ENCODE measurements at places on chromosomes 3 and 15.
A peak's percentile ranks its signal among the peaks of the same experiment; 100 is the strongest.

GRCh38 chr15:80615783-80616391 is 79.2 kb upstream of the ABHD17C start:
- no peak for DNase-seq

DNA sequence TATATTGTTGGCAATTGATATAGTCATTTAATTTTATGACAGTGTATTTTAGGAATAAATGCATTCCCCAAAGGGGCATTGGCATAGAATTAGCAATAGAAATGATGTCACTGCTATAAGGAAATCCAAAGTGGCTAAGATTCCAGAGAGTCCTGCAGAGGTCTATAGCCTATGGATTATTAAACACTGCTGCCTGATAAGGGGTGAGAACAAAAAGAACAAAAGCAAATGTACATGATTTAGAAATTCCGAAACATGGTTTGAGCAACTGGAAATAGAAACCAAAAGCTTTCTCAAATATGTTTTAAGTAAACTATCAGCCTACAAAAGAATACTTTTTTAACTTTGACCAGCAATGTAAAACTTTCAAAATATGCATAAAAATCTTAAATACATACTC is 280.1 kb upstream of the RASGRP1 start:
- no peak for DNase-seq

DNA sequence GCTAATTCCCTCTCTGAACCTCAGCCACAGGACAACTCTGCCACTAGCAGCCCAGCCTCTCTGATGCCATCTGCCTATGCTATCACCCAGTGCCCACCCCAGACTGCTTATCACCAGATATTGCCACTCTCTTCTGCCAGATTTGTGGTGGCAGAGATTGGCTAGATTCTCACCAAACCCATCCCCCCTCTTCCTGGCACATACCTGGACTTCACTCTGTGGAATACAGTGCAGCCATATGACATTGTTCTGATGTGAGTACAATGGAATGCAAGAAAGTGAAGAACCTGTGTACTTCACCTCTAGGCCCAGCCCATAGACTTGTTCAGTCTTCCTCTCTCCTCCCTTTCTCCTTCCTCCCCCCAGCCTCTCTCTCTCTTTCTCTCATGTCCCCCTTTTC is 46.9 kb upstream of the NTRK3 start:
- no peak for DNase-seq

DNA sequence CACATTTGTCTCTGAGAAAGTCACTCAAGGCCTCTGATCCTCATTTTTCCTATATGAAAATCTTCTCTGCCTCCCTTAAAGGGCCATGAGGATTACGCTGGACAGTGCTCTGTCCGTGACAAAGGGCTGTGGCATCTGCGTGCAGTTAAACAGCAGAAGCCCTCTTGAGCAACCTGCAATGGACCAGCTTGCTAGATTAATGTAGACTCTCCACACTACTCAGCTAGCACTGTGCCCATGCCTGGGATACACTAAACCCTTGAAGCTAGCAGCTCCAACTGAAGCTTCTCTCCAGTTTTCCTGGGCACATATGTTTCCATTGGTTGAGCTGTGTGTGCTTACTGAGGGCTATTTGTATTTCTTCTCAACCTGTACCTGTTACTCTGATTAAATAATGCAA is 303.8 kb downstream of the RPLP1 start:
- no peak for DNase-seq

DNA sequence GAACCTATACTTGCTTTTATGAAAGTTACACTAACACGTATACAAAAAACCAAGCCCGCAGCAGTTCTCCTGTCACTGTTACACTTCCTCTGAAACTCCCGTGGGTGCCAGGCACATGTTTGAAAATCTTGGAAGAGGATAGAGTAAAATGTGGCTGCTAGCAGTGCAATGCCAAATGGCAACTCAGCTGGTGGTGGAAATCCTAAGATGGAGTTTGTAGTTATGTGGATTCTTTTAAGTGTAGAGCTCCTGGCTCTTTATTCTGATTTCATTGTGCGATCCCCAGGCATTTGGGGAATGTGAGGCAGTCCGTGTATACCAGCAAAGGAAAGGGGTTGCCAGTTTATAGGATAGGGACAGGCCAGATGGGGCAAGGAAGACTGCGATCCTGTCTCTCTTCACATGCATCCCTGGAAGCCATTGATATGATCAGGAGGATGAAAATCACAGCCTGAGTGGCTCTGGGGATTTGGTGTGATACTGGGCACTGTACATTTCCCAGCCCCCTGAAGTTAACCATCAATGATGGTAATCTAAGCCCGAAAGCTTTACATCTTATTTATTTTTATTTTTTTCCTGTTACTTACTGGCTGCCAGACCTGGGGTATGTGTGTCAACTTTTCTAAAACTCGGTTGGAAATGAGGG is 1.1 kb downstream of the STAC start:
- peak; percentile 33 for DNase-seq

DNA sequence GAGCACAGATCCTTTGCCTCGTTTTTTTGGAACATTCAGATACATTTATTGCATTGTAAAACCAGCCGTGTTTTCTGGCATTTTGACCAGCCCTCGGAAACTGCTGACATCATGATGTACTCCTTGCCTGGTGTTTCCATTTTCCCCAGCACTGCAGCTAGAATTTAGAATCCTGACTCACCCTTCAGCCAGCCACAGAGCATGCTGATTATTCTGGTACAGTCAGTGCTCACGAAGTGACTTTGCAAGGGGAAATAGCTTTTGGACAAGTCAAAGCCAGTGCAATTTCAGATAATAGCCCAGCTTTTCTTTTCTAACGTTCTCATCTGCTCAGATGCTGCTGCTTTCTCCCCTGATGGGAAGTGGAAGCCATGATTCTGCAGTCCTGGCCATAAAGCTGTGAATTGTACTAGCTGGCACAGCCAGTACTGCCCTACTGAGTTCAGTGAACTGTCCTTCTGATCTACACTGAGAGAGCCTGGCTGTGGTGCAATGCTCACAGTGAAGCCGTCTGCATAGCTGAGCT is 12.1 kb upstream of the CNBP start:
- no peak for DNase-seq

GRCh38 chr3:110677506-110677905 is 394.1 kb upstream of the NECTIN3 start:
- DNase-seq, result no peak

- no peak for DNase-seq
Observed at GRCh38 chr15:39192351-39192750, 388.5 kb upstream of the THBS1 start.

DNA sequence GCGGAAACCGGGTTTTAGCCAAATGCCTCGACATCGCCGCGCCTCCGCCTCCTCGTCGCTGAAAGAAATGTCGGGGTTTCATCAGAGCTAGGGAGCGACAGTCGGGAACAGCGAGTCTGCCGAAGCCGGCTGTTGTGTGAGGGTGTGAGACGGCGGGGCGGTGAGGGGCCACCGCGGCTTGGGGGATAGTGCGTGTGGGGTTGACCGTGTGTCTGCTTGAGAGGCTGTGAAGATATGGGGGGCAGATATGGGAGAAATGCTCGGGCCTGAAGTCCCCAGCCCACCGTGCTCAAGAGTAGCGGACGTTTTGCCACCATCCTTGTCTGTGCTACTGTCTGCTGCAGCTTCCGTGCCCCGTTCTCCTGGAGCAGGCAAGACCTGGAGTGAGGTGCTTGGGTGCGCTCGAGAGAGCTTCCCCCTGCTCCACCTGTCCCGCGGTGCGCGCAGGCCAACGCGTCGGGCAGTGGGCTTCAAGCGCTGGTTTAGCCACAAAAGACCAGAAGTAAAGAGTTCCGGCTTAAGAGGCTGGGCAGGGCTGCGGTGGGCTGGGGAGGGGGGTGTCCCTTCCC is 716 bp upstream of the ISLR2 start:
- DNase-seq, result peak; percentile 73

DNA sequence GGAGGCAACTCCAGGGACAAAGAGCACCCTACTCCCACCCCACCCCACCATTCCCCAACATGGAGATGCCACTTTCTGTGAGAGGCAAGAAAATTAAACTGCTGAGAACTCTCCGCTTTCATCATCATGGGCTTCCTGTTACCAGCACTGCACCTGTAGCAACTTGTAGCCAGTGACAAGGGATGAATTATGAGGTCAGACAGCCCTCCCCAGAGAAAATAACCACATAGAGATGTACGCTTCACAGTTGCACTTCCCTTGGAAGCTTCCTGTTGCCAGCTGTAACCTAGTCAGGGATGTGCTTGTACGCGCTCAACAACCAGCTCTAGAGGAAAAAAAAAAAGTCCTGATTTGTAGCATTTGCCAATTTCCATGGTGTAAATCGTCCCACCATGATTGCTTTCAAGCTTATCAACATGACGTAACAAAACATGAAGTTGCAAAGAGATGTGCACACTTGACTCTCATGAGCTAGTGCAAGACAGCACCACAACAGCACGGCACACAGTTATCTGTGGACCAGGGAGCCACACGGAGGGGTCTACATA is 145.4 kb downstream of the RAB11A start:
- DNase-seq, result no peak

DNA sequence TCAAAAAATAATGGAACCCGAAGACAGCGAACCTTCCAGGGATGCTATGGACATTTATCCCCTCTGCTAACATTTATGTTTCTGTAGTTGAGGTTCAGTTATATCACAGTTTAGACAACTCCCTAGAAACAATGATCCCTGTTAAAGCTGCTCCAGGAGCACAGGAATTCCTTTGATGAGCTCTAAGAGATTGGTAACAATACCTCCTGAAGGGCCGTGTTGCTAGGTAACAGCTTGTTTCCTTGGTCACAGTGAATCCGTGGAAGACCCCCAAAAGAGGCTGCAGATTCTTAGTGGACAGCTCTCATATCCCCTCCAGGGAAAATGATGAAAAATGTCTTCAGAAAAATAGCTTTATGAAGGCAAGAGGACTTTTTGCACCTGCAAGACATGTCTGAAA is 160.2 kb downstream of the SERPINI1 start:
- DNase-seq, result peak; percentile 37

DNA sequence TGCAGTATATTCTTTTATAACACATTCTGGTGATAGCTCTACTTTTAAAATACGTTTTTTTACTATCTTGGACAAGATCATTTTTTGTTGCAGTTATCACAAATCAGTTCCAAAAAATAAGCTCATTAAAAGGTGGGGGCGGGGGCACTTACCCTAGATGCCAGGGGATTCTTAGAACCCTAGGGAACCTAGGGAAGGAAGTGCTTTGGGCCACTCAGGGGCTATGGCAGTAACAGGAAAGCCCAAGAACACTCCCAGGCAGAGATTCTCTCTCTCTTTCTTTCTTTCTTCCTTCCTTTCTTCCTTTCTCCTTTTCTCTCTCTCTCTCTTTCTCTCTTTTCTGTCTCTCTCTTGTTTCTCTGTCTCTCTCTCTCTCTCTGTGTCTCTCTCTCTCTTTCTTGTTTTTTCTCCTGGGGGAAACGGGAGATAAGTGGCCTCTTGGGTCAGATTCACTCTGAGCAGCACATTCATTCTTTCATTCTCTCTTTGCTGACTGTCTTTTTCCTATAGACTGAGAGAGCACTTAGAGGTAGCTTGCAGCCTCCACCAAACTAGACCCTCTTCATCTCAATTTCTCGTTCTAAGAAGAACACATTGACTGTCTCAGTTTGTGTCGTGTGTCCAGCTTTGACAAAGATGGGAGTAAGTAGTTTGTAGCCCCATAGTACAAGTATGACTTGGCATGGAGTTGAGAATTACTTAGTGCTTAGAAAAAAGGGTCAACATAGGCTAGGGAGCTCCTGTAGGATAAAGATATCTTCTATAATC is 16.6 kb downstream of the SCAANT1 start:
- DNase-seq, result no peak

- no peak for DNase-seq
Observed at GRCh38 chr15:32722136-32722535, 4.3 kb downstream of the GREM1 start.

- peak; percentile 31 for DNase-seq
Observed at GRCh38 chr3:111173328-111173900, 101.8 kb downstream of the NECTIN3 start.

GRCh38 chr15:61220125-61220524 is 9.0 kb downstream of the RORA start:
- DNase-seq, result no peak

DNA sequence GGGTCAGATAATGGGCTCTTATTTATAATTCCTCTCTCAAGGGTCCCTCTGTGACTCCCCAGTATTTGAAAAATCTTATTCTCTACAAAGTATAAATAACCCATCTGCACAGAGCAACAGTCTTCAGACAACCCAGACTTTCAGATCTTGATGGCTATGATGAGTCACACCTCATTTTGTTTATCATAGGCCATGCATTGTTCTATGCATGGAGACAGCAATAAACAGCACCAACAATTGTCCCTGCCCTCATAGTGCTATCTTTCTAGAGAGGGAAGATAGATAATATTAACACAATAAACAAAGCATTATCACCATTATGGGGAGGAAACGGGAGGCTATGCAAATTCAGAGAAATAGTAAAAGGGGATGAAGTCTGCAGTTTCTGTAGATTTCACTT is 13.4 kb downstream of the FHIT start:
- DNase-seq, result no peak

GRCh38 chr3:149174901-149175300 is 45.5 kb downstream of the HPS3 start:
- DNase-seq, result no peak

- DNase-seq, result no peak
Observed at GRCh38 chr15:43042885-43043284, 63.0 kb downstream of the UBR1 start.

- DNase-seq, result no peak
Observed at GRCh38 chr3:136428167-136428566, 178.0 kb downstream of the PCCB start.

DNA sequence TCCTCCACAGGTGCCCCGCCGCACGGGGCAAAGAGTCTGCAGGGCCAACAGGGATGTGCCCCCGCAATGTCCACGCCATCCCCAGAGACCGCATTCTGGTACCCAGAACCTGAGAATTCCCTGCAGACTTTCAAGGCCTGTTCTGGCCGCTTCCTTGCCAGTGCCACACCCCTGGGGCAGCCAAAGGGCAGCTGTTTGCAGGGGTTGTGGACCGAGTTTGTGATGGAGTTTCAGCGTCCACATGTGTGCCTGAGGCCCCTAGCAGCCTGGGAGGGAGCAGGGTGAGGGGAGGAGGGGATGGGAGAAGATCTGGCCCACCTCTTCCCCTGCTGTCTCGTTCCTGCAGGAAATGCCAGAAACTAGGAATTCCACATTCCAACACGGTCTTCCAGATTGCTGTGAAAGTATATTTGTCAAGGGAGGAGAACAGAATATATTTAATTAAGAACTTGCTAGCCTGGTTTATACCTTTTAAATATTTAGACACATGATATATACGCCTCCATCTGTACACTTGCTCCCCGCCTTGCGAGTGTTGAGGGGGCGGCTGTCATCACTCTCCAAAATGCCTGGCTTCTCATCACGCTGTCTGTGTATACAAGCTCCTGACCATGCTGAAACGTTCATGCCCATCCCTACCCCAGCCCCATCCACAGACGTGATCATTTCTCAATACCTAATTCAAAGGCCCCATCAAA is 31.1 kb upstream of the RASA2 start:
- DNase-seq, result no peak

- no peak for DNase-seq
Observed at GRCh38 chr3:56133423-56133822, 334.8 kb downstream of the ERC2 start.

GRCh38 chr3:117761703-117762620 is 1052.4 kb downstream of the TUSC7 start:
- no peak for DNase-seq
